ENCODE measurements at places on chromosomes 2 and 18.
A peak's percentile ranks its signal among the peaks of the same experiment; 100 is the strongest.

GRCh38 chr18:12895014-12895413 is 11.0 kb upstream of the PTPN2 start:
- DNase-seq = no peak

- no peak for DNase-seq
Observed at GRCh38 chr2:54574107-54574859, 118.2 kb downstream of the SPTBN1 start.

DNA sequence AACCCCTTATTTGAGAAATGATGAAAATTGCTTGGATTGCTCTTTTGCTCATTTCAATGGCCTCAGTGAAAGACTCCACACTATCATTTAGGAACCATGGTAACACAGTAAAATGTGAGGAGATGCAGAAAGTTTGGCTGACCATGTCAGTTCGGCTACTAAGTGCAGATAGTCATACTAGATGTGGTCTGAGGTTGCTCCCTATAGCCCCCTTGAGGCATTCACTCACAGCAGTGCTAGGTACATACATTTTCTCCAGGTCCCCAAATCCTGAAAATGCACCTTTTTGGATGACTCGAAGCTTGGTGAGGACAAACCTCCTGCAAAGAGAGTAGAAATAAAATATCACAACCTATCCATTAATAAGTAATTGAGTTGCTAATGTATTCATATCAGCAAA is 86.3 kb downstream of the FSHR start:
- DNase-seq = no peak

DNA sequence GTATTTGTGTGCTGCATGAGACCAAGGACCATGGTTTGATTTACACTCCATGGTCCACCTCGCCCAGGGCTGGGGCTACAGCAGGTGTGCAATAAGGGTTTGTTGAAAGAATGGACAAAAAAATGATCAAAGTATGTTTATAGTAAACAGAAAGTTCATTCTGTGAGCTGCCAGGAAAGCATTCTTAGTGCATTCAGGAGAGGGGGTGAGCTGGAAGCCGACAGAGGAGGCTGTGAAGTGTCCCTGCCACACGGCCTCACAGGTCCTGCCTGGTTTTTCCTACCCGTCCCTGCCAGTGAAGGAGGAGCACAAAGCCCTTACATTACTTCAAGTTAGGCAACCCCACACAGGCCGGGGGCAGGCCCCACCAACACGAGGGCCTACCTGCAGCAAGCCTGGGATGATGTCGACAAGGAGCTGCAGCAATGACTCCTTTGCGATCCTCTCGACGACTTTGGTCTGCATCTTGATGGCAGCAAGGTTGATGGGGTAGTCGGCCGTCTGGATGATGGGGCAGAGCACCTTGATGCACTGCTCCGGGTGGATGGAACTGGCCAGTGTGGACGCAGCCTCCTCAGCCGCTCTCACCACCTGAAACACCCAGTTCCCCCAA is 63.2 kb upstream of the TFCP2L1 start:
- DNase-seq = no peak

DNA sequence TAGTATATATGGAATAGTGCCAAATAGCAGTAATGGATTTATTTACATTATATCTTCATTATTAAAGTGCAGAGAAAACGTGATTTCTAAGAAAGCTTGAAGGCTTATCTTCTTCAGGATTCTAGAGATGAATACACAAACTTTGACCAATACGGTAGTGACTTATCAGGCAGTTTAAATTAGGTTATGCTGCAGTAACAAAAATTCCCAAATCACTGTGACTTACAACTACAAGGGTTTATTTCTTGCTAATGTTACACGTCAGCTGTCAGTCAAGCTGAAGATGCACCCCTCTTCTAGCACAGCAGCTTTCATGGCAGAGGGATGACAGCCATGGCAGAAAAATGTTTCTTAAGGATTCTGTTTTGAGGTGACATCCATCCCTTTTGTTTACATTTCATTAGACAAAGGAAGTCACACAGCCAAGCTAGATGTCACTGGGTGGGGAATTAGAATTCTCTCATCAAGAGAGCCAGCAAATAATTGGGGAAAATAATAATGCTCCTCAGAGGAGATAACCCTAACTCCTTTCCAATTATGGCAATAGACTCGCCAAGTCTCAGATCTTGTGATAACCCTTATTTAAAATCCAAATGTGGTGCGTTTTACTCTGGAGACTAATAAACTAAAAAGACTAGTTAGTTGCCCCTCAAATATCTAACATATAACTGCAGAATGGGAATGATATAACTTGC is 268.3 kb upstream of the CYP26B1 start:
- no peak for DNase-seq

DNA sequence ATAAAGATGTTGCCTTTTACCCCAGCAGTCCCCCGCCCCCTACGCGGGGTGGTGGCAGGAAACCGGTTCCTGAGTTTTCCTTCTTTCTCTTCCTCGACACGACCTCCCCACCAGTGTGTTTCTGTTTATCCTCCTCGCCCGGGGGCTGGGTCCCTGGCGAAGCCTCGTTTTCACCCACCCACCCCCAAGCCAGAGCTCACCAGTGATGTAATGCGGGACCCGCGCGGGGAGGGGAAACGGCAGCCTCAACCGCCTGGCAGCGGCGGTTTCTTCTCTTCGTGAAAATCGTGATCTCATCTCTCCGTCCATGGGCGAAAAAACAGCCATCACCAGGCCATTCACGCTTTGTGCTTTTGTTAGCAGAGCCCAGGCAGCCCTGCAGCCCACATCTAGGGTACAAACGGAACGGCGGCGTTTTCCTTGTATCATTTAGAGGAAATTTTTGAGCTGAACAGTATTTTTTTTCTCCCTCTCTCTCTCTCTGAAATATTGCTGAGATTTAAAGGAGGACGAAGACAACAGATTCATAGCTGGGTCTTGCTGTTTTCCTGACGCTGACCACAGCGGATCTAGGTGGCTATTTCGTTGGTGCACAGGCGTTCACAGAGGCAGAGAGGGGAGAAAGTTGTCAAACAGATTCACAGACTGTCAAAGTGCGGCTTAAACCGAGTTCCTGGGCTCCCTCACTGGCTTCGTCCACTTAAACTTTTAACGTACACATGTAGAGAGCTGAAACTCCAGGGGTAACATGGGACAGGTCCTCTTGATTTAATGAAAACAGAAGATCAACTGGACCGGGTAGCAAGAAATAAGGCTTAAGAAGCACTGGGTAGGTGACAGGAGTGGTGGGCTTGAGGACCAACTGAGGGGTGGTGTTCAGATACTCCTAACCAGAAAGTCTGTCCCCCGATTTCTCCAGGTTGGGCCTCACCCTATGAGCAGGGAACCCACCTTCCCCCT is 21.9 kb upstream of the PAX3 start:
- DNase-seq = no peak

- DNase-seq = no peak
Observed at GRCh38 chr2:214035921-214036320, 374.9 kb upstream of the VWC2L start.

DNA sequence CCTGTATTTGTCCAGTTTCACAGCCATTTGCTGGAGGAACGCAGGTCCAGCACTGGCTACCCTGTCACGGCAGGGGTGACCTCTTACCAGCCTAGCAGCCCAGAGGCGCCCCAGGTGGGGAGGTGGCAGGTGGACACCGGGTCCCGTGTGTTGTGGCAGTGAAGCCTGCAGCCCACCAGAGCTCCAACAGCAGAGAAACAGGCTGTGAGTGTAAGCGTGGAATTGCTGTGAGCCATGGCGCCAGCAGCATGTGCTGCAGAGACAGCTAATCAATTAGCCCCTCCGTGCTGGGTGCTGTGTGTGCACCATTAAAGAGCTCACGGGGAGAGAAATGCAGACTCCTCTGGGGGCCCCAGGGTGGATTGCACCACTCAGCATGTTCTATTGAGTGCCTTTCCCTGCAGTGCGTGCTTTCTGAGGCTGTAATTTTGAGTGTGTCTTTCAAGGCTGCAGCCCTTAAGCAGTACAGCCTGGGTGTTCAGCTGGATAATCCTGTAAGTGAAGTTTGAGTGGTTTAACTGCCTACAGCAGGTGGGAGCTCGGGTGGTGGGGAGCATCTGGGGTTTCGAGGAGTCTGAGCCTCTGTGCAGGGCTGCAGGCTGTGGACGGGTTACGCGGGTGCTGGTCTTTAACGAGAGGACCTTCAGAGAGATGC is 15.9 kb downstream of the RTP5 start:
- no peak for DNase-seq

DNA sequence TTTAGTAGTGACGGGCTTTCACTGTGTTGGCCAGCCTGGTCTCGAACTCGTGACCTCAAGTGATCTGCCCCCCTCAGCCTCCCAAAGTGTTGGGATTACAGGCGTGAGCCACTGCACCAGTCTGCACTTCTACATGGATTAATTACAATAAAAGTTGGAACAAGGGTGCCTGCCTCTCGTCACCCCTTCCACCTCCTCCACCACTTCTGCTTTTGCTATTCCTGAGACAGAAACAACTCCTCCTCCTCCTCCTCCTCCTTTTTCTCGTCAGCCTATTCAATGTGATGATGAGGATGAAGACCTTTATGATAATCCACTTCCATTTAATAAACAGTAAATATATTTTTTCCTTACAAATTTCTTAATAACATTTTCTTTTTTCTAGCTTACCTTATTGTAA is 35.2 kb downstream of the SRBD1 start:
- DNase-seq = no peak

- peak; percentile 1 for DNase-seq
Observed at GRCh38 chr2:75560768-75561565, at the start of gene EVA1A. Gene EVA1A (minus strand): TSS chr2:75560939. CDS start chr2:75518140, 42,799 bp downstream.

- DNase-seq = peak; percentile 34
Observed at GRCh38 chr2:135997380-135997779, 12.0 kb upstream of the DARS1 start.

DNA sequence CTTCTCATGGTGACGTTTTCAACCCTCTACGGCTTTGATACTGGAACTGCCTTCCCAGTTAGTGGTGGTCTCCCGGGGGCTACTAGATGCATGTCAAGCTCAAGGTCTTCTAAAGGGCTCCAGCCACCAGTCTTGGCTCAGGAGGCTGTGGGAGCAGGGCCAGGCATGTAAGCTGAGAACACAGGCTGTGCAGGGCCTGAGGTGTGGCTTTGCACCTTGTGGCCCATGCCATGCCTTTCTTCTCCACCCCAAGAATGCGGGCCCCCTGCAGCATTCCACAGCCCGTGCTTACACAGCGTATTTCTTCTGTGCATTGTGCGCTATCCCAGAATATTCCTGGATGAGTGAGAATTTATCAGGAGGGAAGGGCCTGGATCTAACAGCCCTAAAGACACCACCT is 144.9 kb downstream of the SEPTIN10 start:
- DNase-seq = no peak

Measured in hypothalamus (tissue), 51 donors.